ENCODE measurements at places on chromosomes 7 and 10.
A peak's percentile ranks its signal among the peaks of the same experiment; 100 is the strongest.

- DNase-seq: peak; percentile 78
Observed at GRCh38 chr10:96831867-96832720, at the start of gene LCOR. TSS of gene LCOR (plus strand) at chr10:96832298. CDS start at chr10:96949058, 116,760 bp downstream.

DNA sequence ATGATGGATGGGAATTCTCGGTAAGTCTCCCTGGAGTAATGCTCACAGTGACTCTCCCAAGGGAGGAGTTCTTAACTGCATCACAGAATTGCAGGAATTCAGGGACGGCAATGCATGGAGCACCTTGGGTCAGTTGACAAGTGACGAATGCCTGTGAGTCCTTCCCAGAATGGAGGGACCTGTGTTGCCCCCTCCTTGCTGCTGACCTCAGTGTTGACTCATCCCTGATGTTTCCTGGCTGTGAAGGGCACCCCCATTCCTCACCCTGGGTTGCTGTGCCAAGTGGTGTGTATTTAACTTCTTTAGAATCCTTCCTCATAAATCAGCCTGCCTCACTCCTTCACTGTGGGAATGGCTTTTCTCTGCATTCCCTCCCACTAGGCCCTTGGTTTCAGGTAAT lies 98.9 kb downstream of the LRMDA start:
- DNase-seq: no peak

- no peak for DNase-seq
Observed at GRCh38 chr7:66871076-66871475, 49.9 kb upstream of the TMEM248 start.

DNA sequence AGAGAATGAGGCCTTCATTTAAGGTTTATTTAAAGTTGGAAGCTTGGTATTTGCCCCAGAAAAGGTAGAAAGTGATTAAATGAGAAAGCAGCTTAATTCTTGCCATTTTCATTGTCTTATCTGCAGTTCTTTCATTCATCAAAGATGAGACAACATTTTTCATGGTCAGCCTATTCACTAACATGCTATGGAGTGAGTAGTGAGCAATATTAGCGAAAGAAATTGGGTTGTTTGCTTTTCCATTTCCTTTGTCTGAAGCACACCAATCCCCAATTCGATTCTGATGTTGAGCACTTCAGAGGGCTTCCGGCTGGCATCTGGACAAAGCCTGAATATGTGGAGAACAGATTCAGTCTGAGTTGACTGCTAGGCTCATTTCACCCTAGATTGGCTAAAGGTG lies 317.2 kb downstream of the BBS9 start:
- no peak for DNase-seq

GRCh38 chr7:141612861-141613260 lies 61.7 kb downstream of the AGK start:
- no peak for DNase-seq

GRCh38 chr7:3289996-3290395 lies 11.1 kb upstream of the SDK1 start:
- no peak for DNase-seq

GRCh38 chr7:127258111-127258510 lies 5.4 kb upstream of the GRM8 start:
- DNase-seq: no peak

GRCh38 chr7:84297616-84298015 lies 103.0 kb upstream of the SEMA3A start:
- DNase-seq: no peak

- no peak for DNase-seq
Observed at GRCh38 chr10:102444851-102445250, 6.5 kb downstream of the C10orf95 start.

DNA sequence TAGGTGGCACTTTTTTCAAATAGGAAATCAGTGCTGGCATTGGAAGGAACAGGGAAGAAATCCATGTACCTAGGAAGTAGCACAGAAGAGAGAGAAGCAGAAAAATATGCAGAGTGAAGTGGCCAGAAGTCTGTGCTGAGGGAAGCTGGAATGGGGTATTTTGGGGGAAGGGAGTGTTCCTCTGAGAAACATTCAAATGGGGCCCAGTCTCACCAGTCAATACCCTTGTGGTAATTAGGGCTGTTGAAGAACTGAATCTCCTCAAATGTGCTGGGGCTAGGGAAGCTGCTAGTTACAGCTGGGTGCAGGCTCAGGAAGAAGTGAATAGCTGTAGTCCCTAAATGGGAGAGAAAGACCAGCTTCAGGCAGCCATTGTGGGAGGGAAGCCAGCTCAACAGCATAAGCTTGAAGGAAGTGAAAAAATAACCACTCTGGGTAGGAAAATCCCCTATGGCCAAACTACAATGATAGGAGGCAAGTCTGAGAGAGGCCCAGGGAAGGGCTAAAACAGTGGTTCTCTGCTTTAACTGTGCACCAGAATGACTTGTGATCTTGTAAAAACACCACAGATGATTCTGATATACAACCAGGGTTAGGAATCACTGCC lies 7.6 kb downstream of the NDST2 start:
- DNase-seq: no peak

DNA sequence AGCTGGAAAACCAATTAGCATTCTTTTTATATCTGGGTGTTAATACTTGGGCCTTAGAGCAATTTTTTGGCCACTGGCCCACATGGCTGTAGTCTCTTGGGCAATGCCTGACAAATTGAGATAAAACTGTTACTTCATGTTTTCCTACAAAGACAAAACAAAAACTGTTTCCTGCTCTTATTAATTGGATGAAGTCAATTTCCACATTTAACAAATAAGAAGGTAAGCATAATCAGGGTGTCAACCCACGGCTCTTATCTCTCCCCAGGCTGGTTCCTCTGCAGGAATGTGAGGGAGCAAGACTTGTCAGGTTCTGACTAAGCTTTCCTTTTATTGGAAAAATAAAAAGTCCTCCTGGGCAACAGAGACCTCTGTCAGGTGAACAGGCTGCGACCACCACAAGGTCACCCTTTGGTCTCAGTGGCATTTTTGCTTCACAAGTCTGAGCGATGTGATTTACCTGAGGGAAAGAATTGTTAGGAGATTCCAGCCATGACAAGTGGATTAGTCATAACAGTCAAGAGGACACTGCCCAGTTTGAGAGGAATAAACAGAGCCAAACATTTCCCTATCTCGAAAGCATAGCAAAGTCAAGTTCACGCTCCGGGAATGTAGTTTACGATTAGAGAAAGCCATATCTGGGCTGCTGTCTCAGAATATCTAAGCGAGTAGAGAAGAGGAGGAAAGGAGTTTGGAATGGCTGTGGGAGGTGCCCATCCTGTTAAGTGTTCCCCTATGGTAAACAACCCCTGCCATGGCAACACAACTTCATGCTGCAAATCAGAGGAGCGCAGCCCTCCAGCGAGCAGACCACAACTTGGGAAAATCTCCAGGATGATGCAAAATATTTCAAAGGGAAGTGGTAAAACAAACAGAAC lies 144.4 kb downstream of the TES start:
- DNase-seq: no peak

GRCh38 chr7:91565499-91566401 lies 301.5 kb downstream of the FZD1 start:
- no peak for DNase-seq

DNA sequence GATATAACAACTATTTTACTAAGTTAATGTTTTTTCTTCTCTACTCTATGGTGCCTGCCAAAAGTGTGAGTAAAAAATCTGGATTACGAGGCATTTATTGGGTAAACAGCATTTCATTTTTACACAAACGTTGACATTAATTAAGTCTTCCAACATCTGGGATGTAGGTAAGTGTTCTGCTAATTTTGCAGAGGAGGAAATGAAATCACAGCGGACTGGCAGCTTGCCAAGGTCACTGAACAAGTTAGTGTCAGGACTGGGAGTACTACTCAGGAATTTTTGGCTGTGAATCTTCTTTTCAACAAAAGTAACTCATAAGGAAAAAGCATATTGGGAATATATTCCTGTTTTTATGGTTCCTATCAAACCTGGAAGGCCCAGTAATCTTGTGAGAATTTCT lies 612.1 kb upstream of the FZD8 start:
- no peak for DNase-seq

- no peak for DNase-seq
Observed at GRCh38 chr10:118332948-118333710, 9.0 kb downstream of the FAM204A start.

DNA sequence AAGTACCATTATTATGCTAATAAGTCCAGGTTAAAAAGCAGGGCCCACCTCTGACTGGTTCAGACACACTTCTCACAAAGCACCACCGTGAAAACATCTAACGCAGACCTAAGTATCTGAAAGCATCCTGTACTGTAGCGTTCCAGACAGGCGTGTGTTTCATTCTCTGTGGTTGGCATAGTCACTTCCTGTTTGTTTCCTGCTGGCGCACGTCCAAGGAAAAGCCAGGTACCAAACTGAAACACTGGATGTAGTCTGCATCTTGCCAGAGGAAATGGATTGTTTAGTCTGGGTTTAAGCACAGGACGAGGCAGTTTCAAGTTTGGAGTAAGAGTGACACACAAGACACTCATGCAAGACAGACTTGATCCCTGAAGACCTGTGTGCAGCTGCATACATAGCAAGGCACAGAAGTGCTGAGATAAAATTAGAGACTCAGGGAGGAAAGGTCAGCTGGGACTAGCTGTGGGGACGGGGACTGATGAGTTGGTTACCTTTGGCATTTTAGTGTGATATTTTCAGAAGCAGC lies 23.3 kb downstream of the BPGM start:
- peak; percentile 82 for DNase-seq

- DNase-seq: peak; percentile 76
Observed at GRCh38 chr7:24981171-24981951, 1.4 kb upstream of the OSBPL3 start.

DNA sequence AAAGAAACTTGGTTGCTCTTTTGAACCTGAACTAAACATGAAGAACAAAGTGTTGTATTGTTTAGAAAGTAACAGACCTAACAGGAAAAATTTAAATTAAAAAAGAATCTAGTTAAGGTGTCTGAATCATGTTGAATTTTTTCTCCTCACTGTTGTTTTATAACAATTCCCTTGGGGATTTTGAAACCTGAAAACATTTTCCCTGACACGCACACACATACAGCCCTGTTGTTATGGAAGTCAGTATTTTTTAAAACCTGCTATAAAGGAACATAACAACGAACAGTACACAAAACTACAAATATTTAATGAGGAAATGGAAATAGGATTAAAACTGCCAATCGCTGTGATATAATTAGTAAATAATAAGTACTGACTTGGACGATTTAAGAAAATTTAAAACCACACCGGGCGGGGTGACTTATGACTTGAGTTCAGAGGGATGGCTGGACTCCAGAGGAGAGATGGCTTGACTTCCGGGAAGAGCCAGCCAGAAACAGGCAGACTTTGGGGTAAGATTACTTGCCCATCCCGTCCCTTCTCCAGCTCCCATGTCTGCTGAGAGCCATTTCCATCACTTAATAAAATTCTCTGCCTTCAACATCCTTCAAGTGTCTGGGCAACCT lies 16.2 kb upstream of the SPOCK2 start:
- no peak for DNase-seq

GRCh38 chr10:109065821-109066220 lies 857.5 kb downstream of the XPNPEP1 start:
- no peak for DNase-seq

DNA sequence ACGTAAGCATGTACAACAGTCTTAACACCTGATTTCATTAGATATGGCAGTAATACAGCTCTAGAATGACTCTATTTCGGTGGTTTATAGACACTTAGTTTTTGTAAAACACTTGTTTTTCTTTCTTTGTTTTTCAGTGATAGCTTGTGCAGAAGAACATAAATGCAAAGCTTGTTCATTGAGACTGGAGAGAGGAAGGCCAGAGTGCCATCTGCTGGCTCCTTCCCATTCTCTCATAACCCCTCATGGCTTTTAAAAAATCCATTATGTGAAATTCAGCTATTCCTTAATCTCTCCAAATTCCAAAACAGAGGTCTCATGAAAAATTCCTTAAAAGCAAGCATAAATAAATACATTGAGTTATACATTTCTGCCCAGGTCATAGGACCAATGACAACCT lies 76.3 kb downstream of the CACNB2 start:
- DNase-seq: no peak

- no peak for DNase-seq
Observed at GRCh38 chr10:49527061-49527460, 11.9 kb downstream of the ERCC6 start.

DNA sequence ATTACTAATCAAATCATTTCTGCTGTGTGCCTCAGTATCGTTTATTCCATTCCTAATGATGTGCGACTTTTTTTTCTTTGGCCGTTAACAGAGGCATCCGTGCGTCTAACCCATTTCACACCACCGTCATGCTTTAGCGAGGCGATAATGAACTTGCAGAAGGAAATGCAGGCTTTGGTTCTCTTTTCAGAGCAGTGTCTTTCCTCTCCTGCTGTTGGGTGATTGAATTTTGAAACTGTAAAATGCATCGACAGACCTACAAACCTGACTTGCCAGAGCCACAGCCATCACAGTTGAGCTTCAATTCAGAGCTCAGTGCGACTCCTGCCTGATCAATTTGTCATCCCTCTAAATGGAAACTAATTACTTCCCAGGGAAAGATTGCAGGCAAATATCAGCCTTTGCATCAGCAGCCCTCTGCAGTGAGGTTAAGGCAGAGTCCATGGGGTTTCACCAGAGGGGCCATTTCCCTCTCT lies 486.0 kb upstream of the GALNT17 start:
- no peak for DNase-seq

DNA sequence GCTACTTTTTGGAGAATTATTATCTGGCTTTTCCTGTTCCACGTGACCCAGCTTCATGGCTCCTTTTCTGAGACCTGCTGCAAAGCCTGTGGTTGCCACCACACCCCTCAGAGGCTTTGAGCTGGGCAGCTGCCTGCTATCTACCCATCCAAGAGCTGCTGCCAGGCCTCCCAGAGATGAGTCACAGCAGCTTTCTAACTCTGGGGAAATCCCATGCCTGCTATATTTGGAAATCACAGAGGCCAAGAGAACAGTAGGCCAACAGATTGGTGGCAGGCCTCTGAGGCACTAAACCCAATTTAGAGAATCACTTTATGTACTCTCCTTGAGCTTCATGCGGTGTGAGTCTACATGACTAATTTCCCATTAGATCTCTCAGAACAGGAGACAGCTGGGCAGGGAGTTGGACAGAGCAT lies 35.2 kb downstream of the SGCE start:
- DNase-seq: peak; percentile 46

DNA sequence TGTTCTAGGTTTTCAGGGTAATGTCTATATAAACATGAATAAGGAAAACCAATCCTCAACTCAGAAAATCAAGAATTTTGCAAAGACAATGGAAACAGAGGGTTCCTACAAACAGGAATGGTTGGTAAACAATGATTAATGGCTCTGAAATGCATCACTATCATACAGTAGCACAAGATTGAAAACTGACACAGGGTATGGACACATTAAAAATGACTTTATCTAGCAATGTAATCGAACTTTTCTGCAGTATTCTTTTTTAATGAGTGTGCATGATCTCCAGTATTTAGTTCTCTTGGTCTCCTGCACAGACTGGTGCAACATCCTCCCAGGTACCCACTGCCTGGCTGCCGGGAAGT lies 15.9 kb downstream of the GRB10 start:
- DNase-seq: no peak

DNA sequence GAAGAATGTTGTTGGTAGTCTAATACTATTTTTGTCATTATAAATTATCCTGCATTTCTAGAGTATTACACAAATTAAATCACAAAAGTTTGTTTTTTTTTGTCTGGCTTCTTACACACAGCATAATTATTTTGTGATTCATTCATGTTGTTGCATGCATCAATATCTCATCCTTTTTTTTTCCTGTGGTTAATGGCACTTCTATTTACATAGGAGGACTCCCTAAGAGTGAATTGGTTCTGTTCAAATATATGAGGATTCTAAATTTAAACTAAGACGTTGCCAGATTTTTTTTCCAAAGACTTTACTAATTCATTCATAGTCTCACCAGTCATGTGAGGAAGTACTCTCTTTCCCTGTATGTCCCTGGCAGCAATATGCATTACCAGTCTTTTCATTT lies 303.3 kb downstream of the GPR37 start:
- DNase-seq: no peak

Data from stimulated activated CD4-positive, alpha-beta T cell treated with anti-CD3 and anti-CD28 coated beads, Interleukin-4, amount 100 ng/mL, for 24 hours (primary cell).